Kidney (tissue), 22 donors: ENCODE measurements at places on chromosomes 1 and 21. TPM values are rescaled to one million over a fixed set of nuclear protein-coding genes. Genes with fewer than 3 reads are reported as not detected.

The MYOM3 gene
- 13.5 TPM for total RNA-seq

The PBX1 gene
- 91.5 TPM for total RNA-seq

The LCE2B gene
- not detected for total RNA-seq

The CD244 gene
- 1.8 TPM for total RNA-seq

The CLCA2 gene
- total RNA-seq, result not detected

The KCNE2 gene
- not detected for total RNA-seq

The PLCH2 gene
- 8.7 TPM for total RNA-seq

The PLPPR4 gene
- 0.09 TPM for total RNA-seq

The AMIGO1 gene
- 8.5 TPM for total RNA-seq

The CD84 gene
- total RNA-seq, result 17.5 TPM

The PTAFR gene
- 16.4 TPM for total RNA-seq

The FCRL6 gene
- total RNA-seq, result 1.4 TPM

The PROK1 gene
- not detected for total RNA-seq

The BLACAT1 gene
- 4.3 TPM for total RNA-seq

The SPATA1 gene
- 2.5 TPM for total RNA-seq

The OR2T33 gene
- not detected for total RNA-seq

The TMEM61 gene
- 7.0 TPM for total RNA-seq

The AMY1C gene
- not detected for total RNA-seq

The CHIA gene
- not detected for total RNA-seq

The CDA gene
- 6.0 TPM for total RNA-seq

The ORC1 gene
- total RNA-seq, result 0.50 TPM

The CELA3B gene
- total RNA-seq, result not detected

The CFHR5 gene
- total RNA-seq, result not detected

The FCRL2 gene
- total RNA-seq, result 2.5 TPM

The TRAF5 gene
- 22.1 TPM for total RNA-seq

The RAB13 gene
- total RNA-seq, result 142 TPM

The PGLYRP3 gene
- not detected for total RNA-seq

The NMNAT2 gene
- 2.0 TPM for total RNA-seq

The CFAP45 gene
- total RNA-seq, result 1.0 TPM

The ASCL5 gene
- not detected for total RNA-seq

The KCNA3 gene
- total RNA-seq, result 6.7 TPM

The SOD1 gene
- 243 TPM for total RNA-seq

The MASP2 gene
- not detected for total RNA-seq

The TEDDM1 gene
- not detected for total RNA-seq

The TMEM81 gene
- 1.7 TPM for total RNA-seq

The KRTAP23-1 gene
- not detected for total RNA-seq

The S100A3 gene
- 8.4 TPM for total RNA-seq

The DMRTA2 gene
- total RNA-seq, result not detected

The BPNT1 gene
- total RNA-seq, result 25.7 TPM

The SYT2 gene
- total RNA-seq, result 0.19 TPM

The PERM1 gene
- 0.25 TPM for total RNA-seq

The GPR3 gene
- 0.38 TPM for total RNA-seq

The MFSD2A gene
- 10.5 TPM for total RNA-seq

The BGLAP gene
- 1.8 TPM for total RNA-seq
